Activated T-helper 1 cell treated with anti-CD3 and anti-CD28 coated beads, Interleukin-2, amount 50 U/mL, for 16 hours (primary cell): ENCODE measurements at places on chromosomes 2 and 18.

DNA sequence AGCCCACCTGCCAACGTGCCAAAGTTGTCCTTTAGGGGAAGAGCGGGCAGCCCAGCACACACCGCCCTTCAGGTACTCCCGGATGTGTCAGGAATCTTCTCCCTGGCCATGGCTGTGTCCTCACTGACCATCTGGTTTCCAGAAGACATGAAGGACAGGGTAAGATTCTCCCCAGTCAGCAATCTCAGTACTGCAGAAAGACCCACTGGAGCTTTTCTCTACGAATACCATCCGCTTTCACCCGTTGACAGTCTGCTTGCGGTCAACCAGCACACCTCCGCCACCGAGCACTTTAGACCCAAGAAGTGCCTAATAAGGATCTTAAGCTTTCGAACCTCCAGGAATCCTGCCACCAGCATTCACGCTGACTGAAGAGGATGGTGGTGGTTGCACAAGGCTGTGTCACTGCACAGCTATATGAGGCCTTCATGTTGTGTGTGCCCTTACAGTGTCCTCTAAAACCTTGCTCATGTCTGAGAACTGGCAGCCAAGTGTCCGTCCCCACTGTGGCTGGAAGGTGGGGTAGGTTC is 42.7 kb upstream of the ITM2C start:
- no peak for DNase-seq

- no peak for DNase-seq
These were observed 1540.8 kb upstream of the PIK3C3 start for GRCh38 chr18:40414155-40414754.

- DNase-seq = no peak
These were observed 32.9 kb downstream of the EHD3 start for GRCh38 chr2:31266804-31267203.

DNA sequence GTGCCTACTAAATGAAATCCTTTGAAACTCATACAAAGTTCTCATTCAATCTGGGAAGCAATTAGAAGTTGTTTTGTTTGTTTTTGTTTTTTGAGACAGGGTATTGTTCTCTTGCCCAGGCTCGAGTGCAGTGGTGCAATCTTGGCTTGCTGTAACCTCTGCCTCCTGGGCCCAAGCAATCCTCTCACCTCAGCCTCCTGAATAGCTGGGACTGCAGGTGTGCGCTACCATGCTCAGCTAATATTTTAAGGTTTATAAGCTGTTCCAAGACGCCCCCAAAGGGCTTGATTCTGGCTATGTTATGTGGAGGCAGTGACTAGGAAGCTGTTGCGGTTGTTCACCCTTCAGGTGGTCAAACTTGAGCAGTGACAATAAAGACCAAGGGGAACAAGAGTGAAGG is 48.5 kb downstream of the NAB1 start:
- no peak for DNase-seq

DNA sequence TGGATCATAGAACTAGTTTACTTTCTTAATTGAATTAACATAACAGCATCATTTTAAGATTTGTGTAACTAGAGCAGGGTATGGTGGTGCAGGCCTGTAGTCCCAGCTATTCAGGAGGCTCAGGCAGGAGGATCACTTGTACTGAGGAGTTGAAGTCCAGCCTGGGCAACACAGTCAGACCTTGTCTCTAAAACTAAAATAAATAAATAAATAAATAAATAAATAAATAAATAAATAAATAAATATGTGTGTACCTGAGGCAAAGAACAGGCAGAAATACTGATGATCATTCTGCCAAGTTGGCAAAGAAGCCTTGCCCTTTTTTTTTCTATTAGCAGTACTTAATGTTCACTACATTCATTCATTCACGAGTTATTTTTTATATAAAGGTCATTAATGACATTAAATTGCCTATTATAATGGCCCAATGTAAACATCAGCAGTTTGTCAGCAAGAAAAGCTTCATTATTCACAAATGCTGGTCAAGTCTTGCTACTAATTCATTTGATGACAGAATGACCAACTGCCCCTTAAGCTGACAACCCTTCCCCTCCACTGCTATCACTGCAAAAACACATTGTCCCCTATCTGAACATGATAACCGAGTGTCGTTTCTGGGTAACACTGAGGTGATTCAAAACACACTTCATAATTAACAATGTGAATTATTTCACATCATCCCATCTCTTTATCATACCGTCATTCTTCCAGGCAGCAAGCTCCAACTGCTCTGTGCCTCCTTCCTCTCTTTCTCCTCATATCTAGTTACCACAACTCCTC is 39.0 kb downstream of the ARL5A start:
- no peak for DNase-seq

DNA sequence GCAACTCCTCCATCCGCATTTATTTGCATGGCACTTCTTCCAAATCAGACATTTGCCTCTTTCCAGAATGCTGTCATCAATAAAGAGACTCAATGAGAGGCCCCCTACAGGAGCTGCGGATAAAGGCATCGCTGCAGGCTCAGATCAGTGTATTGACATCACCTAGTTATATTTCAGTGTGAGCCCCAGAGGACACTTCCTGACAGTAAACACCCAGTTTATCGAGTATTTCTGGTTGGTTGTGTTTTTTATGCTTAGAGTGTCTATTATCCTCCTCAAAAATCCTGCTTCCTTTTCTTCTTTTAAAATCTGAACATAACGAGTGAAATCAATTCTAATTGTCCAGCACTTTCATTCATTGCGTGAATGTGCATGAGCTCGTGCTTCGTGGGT is 38.8 kb downstream of the NRP2 start:
- no peak for DNase-seq

DNA sequence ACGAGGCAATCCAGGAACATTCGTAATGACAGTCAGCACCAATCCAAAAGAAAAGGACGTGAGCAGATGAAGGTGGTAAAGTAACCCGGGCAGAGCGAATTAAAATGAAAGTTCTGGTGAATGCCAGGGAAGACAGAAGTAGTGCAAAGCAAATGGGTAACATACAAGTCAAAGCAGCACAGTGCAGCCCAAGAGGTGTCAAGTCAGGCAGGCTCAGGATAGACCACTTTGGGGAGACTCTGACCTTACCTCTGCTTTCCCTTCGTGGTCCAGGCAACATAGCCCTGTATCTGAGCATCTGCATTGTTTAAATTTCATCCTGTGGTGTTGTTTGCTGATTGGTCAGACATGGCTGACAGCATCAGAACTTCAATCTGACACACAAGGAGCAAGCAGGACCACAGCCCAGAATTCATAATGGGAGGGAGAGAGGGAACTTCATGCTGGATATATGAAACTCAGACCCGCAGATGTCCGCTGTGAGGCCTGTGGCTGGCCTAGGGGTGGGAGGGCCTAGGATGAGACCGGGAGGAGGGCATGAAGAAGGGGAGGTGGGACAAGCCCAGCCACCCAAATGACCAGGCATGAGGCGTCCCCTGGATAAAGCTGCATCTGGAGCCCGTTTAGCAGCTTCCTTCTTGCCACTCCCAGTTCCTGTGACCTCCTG is 285.7 kb downstream of the TCF4 start:
- DNase-seq = no peak

- DNase-seq = no peak
These were observed 27.9 kb upstream of the AGFG1 start for GRCh38 chr2:227443889-227444568.
